Activated T-cell treated with anti-CD3 and anti-CD28 coated beads, Interleukin-2, amount 50 U/mL, for 48 hours (primary cell): ENCODE measurements at places on chromosomes 6 and 20.
A peak's percentile ranks its signal among the peaks of the same experiment; 100 is the strongest.

GRCh38 chr6:10723567-10723881 lies 654 bp downstream of the TMEM14C start:
- no peak for DNase-seq

DNA sequence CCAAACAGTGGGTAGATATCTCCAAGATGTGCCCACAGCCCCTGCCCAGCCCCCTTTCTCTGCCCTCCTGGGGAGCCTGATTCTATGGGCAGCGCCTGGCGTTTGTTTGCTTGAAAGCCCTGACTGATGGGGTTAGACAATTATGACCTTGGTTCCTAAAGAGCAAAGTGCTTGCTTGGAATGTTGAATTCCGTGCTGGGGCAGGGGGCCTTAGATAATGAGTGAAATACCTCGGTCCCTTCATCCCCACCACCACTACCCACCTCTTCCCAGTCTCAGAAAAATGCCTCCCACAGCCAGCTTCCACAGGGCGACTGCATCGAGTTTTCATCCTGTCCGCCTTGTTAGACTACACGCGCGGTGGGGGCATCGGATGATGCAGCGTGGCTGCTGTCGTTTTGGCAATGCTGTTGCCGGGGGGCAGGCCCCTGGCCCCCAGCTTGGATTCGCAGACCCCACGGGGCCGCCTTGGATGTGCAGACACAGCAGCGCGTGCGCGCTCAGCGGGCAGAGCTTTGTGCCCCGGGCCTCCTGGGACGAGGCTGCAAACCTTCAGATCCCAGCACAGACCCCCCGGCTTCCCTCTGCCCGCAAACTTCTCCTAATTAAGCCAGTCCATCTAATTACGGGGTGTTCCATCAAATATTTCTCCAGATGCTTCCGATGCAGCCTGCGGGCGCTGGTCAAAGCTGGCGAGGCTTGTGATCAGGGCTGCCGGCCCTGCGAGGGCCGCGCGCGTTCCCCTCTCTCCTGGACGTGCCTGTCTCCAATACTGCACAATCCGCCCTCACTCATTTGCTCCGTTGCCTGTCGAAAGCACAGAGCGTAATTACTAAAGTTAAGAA lies 86.1 kb downstream of the LINC00237 start:
- DNase-seq = no peak

- DNase-seq = no peak
These were observed 259.3 kb downstream of the KIF16B start for GRCh38 chr20:16313917-16314316.

DNA sequence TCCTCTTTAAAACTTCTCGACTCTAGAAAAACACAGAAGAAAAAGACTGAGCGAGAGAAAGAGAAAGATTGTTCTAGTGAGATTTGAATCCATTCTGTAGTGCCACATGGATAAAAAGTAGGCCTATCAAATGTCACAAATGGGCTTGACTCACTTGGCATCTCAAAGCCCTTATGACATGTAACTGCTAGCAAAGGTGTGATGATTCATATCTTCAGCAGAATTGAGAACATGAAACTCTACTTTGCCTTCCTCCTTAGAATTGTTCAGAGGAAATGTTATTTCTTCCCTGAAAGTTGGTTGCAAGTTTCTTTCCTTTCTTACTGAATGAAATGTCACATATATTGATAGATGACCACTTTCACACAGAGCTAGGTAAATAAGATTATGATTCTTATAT lies 40.4 kb upstream of the DUSP22 start:
- DNase-seq = no peak

DNA sequence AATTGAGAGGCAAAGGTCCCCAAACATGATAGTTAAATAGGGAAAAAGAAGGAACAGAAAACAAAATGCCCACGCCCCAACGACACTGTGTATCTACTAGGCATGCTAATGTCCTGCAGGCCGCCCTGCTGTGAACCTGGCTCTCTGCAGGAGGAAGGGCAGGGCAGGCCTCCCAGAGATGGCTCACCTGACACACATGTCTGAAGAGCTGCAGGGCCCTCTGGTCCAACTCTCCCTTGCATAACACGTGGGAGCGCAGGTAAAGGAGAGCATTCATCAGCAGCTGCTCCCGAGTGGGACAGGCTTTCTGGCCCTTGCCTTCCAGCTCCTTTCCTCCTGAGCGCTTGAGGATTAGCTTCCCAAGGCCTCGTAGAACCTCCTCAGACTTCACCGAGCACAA lies 53.7 kb upstream of the LYRM2 start:
- DNase-seq = no peak

DNA sequence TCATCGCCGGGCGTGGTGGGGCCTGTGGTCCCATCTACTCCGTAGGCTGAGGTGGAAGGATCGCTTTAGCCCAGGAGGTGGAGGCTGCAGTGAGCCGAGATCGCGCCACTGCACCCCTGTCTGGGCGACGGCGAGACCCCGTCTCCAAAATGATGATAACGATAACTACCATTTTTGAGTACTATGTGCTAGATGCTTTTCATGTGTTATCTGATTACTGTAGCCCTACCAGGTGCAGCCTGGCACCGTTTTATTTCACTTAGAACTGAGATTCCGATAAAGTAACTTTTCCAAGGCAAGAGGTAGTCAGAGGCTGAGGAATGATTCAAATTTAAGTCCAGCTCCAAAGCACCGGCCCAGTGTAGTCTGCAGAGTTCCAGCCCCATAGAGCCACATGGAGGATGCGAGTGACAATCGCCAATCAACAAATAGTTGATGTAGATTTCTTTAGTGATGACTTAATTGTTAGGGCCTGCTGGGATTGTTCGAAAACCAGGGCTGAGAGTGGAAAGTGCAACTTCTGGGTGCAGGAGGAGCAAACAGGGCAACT lies 727 bp downstream of the ERMARD start:
- no peak for DNase-seq

DNA sequence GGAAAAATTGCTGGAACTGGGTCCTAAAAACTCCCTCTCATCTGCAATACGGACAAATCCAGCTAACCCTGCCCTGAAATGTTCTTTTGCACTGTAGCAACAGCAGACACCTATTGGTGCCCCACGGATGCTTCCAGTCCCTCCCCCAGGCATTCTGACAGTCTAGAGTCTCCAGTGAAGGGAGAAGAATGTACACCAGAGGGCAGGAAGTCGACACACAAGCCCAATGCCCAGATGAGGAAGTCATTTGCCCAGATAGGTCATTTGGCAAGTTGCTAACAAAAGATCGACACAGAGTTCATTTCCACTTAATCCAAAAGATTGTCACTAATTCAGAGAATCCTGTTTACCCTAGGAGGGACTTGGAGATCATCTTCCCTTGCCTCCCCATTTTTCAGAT lies 293.0 kb upstream of the PRDM1 start:
- no peak for DNase-seq

DNA sequence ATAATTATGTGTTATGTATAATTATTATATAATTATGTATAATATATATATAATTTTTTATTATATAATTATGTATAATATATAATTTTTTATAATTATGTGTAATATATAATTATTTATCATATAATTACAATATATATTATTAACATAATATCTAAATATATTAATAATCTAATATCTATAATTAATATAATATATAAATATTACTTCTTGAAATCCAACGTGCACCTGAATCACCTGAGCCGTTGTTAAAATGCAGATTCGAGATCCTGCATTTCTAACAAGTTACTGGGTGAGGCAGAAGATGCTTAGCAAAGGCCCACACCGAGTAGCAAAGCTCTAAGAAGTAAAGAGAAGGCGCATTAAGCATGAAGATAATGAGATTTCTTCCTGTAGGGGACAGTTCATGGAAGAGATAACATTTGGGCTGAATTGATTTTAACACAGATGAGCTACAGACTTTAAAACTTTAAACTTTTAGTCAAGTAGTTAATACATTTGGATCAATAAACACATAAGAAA lies 406.4 kb upstream of the PLCB4 start:
- no peak for DNase-seq

DNA sequence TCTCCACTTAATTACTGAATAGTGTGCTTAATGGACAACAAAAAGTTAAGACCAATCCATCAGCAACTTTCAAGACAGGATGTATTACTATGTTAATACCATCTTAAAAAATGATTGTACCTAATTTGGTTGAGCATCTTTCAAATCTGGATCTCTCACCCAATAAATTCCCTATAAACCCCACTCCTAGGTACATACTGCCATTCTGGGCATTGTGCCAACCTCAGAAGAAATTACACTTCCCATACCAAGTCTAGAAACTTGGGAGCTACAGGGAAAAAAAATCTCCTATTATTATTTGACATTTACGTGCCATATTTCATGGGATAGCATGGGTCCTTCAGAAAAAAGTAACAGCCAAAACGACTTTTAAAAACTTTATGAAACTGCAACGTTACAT lies 5.1 kb downstream of the SYNCRIP start:
- no peak for DNase-seq

- DNase-seq = no peak
These were observed 331.8 kb downstream of the EPHA7 start for GRCh38 chr6:93087606-93088005.

- peak; percentile 16 for DNase-seq
These were observed at the start of gene C6orf118 for GRCh38 chr6:165308926-165309731. Gene C6orf118 (minus strand): TSS chr6:165309605. CDS start chr6:165309586, 19 bp downstream.

GRCh38 chr6:117482240-117483003 lies at the start of gene DCBLD1:
Gene DCBLD1 (plus strand): TSS chr6:117482674. CDS start chr6:117482782, 108 bp downstream.
- DNase-seq = peak; percentile 69

DNA sequence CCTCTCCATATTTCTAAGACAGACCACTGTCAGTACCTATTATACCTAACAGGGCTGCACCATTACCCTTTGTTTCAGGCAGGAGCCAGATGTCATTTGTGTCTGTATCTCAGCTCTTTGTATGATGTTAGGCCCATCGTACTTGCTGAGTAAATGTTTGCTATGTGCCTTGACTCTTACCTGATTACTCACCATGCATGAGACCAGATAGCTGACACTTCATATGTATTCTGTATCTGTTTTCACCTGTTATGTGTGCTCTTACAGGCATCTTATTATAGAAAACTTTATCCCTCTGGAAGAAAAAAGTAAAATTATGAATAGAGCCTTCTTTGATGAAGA lies 31.7 kb upstream of the ASXL1 start:
- DNase-seq = no peak

- DNase-seq = no peak
These were observed 197.9 kb downstream of the GJA1 start for GRCh38 chr6:121633309-121633708.

DNA sequence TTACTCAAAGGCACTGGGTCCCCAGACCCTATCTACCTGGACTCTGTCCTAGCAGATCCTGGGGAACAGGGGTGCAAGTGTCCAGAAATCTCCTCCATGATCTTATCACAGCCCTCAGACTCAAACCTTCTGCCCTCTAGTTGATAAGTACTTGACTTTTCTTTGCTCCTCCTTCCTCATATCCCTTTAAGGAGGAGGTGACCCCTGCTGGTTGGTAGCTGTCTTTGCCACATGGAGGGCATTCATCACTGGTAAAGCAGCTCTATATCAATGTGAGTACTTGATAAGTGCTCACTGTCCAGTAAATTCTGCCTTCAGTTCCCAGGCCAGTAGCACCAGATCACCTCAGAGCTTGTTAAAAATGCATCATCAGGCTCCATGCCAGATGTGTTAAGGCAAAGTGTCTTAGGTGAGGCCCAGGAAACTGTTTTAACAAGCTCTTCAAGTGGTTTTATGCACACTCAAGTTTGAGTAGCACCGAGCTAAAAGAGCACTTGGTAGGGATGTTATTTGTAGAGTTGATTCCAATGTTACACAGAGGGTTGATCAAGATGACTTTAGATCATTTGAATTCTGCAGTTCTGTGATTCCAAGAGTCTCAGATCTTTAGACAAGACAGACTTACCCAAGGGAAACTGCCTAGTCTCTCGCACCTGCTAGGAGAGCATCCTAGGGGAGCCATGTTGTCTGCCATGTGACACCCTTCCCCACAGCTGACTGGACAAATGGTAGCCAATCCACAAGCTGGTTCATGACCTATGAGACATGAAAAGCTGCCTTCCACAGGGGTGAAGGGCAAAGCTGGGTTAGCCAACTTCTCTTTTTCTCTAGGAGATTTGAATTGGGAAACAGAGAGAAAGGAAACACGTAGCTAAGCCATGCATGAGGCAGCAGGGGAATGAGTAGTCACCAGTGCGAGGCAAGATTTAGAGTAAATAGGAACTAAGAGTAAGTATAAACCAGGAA lies 18.6 kb downstream of the TREML2 start:
- DNase-seq = peak; percentile 59

DNA sequence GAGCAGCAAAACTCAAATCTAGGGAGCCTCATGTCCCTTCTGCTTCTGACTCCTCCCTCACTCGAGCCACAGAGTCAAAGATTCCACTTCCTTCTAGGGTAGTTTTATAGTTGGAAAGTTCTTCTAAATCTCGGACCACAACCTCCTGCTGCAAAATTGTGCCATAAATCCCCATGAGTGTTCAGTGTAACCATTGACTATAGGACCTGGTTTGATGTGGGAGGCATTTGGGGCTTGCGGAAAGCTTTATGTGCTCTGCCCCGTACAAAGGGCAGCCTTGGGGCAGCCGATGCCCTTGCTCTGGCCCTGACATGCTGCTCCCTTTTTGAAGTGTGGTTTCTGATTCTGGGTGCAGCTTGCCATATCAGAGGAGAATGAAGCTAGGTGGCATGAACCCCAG lies 43.6 kb upstream of the IER3 start:
- DNase-seq = peak; percentile 67

DNA sequence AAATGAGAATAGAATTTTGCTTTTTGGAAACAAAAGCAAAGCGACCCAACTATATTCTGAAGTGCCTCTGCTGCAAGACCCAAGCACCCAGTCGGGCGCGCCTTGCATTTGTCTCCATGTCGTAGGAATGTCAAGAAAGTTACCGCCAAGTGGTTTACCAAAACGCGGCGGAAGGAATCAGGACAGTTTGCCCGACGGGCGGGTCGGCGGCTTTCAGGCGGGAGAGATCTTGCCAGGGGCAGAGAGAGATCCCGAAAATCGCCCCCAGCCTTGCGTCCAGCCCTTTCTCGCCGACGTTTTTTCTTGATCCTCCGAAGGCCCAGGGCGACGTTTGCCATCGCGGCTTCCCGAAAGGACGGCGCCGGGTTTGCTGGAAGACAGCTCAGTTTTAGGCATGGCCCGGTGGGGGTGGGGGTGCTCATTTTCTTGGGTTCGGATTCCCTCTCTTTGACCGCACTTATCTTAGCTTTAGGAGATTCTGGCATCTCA lies 4.0 kb upstream of the LIN28B start:
- no peak for DNase-seq
